Effector CD4-positive, alpha-beta T cell (primary cell): ENCODE measurements at places on chromosomes 5 and 9.

DNA sequence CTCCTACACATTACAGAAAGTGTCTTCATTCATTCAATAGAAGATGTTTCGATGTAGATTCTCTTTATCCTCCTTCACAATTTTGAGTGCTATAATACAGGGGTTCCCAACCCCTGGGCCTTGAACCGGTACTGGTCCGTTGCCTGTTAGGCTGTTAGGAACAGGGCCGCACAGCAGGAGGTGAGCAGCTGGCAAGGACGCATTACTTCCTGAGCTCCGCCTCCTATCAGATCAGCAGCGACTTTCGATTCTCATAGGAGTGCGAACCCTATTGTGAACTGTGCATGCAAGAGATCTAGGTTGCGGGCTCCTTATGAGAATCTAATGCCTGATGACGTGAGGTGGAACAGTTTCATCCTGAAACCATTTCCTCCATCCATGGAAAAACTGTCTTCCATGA, 153.0 kb upstream of the SMC2 start:
- no peak for DNase-seq

DNA sequence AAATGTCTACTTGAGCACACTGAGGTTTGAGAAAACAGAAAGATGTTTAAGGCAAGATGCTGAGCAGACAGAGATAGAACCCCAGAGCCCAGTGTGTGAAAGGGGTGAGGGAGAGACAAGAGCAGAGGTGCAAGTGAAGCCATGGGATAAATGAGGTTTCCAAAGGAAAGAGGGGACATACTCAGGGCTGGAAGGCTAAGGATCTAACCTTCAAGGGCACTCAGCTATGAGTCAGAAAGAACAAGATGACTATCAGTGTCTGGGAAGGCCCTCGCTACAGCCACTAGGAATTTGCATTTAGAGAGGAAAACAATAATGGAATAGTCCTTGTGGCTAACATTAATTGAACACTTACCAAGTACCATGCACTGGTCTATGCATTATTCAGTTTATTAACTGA, 113.7 kb downstream of the HTR4 start:
- no peak for DNase-seq

DNA sequence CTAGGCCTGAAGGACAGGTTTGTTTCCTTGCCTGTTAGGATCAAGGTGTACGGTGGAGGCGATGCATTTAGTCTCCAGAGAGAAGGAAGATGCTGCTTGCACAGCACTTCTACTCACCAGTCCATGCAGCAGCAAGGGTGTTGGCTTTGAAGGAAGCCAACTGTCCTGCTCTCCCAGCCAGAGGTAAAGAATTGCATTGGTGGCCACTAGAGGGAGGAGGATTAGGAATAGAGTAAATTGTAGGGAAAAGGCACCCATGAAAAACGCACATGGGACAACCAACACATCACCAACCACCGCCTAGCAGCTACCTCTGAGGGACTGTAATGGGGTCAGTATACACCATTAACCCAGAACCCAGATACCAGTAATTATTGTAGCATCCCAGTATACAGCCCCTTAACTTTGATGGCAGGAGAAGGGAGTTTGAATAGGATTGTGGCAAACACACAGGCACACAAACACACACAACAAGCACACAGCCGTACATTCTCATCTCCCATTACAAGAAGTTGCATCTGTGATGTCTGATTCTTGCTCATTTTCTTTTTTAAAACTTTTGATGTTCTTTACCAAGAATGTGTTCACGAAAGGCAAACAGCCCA, 267.7 kb downstream of the ADAMTS6 start:
- DNase-seq: no peak

DNA sequence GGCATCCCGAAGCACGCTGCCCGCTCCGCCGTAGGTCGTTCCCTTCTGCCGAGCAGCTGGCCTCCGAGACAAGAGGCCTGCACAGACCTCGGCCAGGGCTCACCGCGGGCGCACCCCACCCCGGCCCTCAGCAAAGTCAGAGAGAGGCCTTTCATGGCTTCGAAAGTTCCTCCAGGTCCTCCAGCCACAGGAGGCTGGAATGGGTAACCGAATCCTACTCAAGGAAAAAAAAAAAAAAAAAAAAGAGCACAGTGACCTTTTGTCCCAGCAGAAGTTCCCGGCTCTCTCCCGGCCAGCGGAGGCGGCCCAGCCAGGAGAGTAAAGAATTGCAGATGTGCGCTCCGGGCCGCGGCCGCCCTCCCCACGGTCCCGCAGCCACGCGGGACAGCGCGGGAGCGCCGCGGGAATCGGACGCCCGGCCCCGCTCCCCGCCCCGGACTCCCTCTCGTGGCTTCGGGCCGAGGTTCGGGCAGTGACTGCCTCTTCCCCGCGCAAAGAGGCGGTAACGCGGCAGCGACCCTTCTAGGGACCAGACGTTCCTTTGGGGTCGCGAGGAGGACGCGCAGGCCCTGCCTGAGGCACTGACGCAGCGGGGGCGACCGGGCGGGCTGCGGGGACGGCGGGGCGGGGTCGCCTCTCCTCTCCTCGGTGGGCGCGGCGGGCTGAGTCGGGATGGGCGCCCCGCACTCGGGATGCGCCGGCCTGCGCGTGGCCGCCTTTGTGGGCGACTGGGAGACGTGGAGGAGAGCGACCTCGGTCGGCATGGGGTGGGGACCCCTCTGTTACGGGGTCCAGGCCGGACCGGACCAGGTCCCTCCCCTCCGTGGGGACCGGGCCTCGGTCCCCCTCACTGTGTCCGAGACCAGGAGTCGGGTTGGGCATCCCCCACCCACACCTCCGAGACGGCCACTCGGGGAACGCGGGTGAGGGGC, 754 bp downstream of the GFPT2 start:
- DNase-seq: no peak

- no peak for DNase-seq
Measured at GRCh38 chr9:123536455-123536868, 180.5 kb downstream of the CRB2 start.

GRCh38 chr5:2168601-2169429, 286.1 kb upstream of the IRX4 start:
- no peak for DNase-seq

- DNase-seq: no peak
Measured at GRCh38 chr9:127603226-127603625, 8.9 kb upstream of the STXBP1 start.

DNA sequence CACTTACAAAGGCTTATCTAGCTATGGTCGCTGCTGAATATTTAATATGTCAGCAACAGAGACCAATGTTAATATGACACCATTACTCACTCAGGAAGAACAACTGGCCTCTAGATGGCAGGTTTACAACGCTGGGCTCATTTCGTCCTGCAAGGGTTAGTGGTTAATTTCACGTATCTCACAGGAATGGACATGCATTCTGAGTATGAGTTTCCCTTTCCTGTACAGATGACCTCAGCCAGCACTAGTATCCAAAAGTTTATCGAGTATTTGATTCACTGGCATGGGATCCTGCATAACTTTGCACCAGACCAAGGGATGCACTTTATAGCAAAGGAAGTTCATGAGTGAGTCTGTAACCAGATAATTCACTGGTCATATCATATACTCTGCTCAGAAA, 8.7 kb upstream of the TRPC7 start:
- DNase-seq: no peak

- DNase-seq: no peak
Measured at GRCh38 chr9:124673063-124673462, 98.0 kb downstream of the NR6A1 start.

DNA sequence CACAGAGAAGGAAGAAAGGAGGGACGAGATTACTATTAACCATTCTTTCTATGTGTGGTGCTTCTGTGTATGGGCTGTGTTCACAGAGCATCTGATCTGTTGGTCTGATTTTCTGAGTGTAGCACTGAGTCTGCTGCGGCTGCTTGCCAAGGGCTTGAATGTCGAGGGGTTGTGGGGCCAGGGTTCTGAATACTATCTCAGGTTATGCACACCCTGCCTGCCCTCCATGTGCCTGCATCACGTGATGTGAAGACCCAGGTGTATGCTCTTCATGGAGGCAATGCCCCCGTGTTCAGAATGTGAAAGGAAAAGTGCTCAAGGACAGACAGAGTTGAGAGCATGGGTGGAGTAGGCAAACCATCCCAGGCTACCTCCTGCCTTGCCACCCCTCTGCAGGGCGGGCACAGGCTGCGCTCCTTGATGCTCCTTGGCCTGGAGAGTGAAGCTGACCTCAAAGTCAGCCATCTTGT, 254.9 kb downstream of the FANCC start:
- DNase-seq: no peak

GRCh38 chr5:153893817-153894216, 144.9 kb downstream of the FAM114A2 start:
- DNase-seq: no peak

GRCh38 chr5:96051401-96051830, 89.8 kb upstream of the ELL2 start:
- DNase-seq: no peak

GRCh38 chr5:72468024-72468423, 39.2 kb downstream of the ZNF366 start:
- no peak for DNase-seq

DNA sequence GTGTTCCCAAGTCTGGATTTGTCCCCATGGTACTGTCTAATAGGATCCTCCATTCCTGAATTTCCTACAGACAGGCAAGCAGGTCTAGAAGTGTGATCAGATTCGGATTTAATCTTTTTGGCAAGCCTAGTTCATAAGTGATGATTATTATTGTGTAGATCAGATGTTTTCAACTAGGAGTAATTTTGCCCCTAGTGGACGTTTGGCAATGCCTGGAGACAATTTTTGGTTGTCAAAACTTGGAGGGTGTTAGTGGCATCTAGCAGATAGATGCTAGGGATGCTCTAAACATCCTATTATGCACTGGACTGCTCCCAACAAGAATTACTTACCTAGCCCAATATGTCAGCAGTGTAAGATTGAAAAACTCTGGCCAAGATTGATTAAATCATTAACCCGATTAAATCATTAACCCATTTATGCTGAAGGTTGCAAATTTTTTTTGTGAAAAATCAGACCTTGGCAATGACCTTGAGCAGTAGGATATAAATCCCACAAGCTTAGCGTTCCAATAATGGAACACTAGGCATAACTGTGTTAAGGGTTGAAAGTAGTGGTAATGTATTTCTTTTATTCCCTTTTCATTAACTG, 28.2 kb downstream of the TCERG1 start:
- DNase-seq: no peak

DNA sequence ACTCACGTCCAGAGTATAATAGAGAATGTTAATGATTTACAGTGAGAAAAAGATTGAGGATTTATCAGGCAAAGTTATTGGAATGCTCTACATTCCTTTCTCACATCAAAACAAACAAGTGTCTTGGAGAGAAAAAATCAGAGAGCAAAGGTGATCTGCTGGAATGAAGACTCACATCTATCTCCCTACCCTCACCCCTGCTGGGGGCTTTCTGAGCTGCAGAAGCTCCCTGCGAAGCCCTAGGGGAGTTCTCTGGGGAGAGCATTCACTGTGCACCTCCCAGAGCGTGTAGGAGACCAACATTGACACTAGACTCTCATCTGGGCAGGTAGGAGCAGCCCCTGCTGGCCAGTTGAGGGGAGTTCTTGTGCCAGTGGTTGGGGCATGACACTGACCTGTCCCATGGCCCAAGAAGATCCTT, 76.6 kb upstream of the ADAMTS16 start:
- no peak for DNase-seq

DNA sequence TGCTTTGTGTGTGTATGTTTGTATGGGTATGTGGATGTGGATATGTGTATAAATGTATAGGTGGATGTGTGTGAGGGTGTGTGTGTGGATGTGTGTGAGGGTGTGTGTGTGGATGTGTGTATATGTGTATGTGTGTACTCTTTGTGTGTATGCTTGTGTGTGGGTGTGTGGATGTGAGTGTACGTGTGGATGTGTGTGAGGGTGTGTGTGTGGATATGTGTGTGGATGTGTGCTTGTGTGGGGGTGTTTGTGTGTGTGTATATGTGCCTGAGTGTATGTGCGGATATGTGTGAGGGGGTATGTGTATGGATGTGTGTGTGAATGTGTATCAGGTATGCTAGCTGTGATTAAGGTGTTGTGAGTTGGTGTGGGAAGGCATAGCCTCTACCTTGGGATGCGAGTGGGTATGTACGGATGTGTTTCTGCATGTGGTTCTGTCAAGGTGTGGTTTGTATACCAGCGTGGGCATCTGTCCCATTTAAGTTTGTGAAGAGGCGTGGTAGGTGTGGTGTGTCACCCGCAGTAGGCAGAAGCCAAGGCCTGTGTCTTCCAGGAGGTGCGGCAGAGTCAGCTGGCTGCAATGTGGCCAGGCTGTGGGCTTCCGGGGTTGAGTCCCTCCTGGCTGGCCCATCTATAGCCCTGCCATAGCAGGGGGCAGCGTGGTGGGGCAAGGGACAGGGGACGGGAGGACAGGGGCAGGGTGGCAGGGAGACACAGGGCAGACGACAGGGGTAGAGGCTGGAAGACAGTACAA, 155.8 kb downstream of the DAB2IP start:
- no peak for DNase-seq

DNA sequence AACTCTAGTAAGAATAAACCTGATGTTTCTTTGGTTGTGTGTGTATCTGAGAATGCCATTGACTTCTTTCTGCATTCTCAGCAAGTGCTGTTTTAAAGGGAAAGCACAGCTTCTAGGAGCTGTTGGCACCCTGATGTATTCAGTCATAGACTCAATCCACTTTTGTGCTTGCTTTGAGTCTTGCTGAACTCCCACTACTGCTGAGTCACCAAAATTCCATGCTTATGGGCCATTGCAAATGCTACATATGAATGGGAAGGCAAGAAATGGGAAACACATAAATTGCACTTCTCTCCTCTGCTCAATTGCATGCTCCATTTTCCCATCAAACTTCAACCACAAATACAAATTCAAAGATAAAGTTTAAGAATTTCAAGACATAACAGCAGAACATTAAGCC, 9.8 kb upstream of the FTMT start:
- DNase-seq: no peak

DNA sequence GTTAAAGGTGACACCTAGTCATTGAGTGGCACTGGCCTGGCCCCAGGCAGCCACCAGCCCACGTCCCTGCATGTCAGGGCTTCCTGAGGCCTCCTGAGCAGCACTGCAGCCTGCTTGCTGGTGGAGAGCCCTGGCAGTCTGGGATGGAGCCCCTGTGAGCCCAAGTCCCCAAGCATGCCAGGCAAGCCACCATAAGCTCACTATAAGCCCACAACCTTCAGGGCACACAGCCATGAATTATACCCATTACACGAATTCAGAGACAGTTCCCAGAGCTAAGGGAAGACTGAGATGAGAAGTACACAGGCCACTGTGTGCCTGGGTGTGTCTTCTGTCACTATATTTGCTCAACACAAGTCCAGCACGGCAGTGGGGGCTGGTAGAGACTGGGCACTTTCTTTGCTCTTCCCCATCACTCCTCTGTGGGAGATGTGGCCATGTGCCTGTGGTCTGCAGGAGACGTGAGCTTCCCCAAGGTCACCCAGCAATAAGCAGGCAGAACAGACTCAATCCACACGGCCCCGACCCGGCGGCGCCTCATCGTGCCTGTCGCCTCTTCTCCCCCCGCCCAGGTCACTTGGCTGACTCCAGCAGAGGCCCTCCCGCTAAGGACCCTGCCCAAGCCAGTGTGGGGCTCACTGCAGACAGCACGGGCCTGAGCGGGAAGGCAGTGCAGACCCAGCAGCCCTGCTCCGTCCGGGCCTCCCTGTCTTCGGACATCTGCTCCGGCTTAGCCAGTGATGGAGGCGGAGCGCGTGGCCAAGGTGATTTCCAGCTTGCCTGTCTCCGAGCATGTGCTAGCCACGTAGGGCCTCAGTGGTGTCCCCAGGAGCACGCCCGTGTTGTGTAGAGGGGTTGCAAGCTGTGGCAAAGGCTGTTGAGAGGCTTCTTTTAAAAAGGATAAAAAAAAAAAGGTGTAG, 114.8 kb downstream of the WNK2 start:
- DNase-seq: no peak
